ENCODE measurements at places on chromosomes 11 and 22. TPM values are rescaled to one million over a fixed set of nuclear protein-coding genes. Genes with fewer than 3 reads are reported as not detected.

Gene CSTPP1
- total RNA-seq: 4.6 TPM

Gene OR6X1
- total RNA-seq: not detected

Gene MYO7A
- total RNA-seq: 0.28 TPM

Gene CCDC73
- total RNA-seq: not detected

- DNase-seq: peak; percentile 54
These were observed 471 bp downstream of the ARVCF start for GRCh38 chr22:20015971-20016733.

- no peak for DNase-seq
These were observed 743.5 kb downstream of the BRD1 start for GRCh38 chr22:49084206-49084605.

DNA sequence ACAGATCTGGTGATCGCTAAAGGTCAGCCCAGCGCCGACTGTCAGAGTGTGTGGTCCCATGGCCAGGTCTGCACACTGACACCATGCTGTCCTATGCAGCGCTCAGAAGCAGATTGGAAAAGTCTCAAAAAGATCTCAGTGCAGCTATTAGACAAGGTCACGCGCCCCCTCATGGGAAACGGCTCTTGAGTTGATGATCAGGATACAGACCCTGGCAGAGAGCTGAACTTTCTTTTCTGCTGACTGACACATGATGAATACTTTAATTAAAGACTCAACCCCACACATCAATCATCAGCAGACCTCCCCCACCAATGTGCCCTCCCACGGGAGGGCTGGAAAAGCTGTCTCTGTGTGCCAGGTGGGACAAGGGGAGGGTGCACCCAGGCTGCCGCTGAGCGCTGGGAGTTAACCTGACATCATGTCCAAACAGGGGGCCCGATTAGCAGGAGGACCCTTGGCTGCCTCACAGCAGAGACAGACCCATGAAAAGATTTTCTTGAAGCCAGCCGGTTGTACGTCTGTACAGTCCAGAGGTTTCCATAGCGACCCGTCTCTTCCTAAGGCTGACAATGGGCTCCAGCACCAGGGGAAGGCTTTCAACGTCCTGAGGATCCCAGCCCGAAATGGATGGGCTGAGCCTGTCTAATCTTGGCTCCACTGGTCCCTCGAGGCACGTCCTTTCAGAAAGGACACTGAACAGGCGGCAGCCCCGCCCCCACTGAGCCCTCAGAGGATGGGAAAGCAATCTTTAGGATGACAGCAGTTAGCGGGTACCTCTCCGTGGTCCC, 26.9 kb downstream of the RASD2 start:
- no peak for DNase-seq

- DNase-seq: no peak
These were observed 18.2 kb upstream of the OR6A2 start for GRCh38 chr11:6817694-6818093.

DNA sequence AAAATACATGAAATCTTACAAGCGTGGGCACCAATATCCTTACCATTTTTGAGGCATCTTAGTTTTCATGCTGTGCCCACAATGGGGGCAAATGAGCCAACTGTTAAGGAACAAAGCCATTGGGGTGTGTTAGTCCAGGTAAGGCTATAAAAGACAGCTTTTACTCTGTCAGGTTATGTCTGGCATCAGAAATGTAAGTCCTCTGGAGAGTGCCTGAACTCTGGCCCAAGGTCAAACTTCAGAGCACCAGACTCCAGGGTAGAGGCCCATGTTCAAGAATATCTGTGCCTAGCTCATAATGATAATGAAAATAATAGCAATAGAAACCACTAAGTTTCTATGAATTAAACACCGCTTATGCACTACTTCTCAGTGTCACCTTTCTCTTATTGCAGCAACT, 105.5 kb downstream of the CSNK2A3 start:
- no peak for DNase-seq

DNA sequence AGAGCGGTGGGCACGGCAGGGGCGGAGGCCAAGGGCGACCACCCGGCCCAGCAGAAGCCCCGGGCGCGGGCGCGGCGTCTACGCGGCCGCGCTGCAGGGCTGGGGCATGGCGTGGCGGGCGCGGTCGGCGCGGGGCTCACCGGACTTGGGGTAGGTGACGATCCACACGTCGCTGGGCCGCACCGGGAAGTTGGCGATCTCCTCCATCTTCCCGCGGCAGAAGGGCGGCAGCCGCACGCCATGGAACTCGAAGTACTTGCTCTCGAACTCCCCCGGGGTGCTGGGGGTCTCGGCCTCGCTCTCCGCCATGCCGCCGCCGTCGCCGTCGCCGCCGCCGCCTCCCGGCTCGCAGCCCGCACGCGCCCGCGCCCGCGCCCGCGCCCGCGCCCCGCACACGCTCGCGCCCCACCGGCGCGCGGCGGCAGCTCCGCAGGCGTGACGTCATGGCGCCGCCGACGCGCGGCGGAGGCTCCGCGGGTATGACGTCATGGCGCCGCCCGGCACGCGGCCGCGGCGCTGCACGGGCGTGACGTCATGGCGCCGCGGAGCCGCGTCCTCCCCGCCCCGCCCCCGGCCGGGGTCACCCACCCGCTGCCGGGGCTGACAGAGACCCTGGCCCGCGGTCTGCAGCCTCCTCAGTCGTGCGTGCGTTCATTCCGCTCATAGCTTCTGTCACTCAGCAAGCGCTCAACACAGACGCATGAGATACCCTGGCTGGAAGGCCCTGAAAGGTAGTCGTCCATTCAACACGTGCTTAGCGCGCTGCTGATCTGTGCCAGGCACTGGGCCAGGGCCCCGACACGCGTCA, at the start of gene SULT4A1:
TSS of gene SULT4A1 (minus strand) at position 440 of the 808 bp plus-strand sequence. CDS start at position 309, 131 bp downstream.
- no peak for DNase-seq

- DNase-seq: peak; percentile 30
These were observed 10.7 kb upstream of the GSTP1 start for GRCh38 chr11:67572747-67573419.

GRCh38 chr11:95863486-95864140, 60.3 kb downstream of the MTMR2 start:
- DNase-seq: no peak

GRCh38 chr11:116637766-116638165, 135.0 kb downstream of the BUD13 start:
- DNase-seq: no peak

- DNase-seq: no peak
These were observed 44.5 kb upstream of the RRM1 start for GRCh38 chr11:4050138-4050537.
